ENCODE measurements at places on chromosomes 11 and 22. TPM values are rescaled to one million over a fixed set of nuclear protein-coding genes. Genes with fewer than 3 reads are reported as not detected.

GRCh38 chr22:45742866-45743450 is 71.3 kb downstream of the ATXN10 start:
- DNase-seq = peak; percentile 76

The SLC25A45 gene
- 11.4 TPM for polyA plus RNA-seq

- DNase-seq = no peak
Observed at GRCh38 chr11:38517991-38518390, 1920.0 kb upstream of the RAG2 start.

DNA sequence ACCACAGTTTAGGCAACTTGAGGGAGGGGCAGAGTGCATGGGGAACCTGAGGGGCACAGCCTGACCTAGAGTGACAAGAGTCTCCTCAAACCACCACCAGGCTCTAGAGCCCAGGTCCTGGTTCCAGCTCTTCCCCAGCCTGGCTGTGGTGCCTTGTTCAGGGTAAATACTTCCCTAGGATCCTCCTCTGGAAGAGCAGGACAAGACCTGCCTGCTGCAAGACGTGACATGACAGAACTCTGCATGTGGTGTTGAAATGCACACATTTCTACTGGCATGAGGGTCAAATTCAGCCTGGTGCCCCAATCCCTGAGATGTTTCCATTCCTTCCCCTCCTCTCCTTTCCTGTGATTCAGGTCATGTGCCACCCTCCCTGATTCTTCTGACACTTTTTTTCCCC is 3.3 kb downstream of the SEC14L2 start:
- DNase-seq = no peak

The NCAM1 gene
- 41.5 TPM for polyA plus RNA-seq

DNA sequence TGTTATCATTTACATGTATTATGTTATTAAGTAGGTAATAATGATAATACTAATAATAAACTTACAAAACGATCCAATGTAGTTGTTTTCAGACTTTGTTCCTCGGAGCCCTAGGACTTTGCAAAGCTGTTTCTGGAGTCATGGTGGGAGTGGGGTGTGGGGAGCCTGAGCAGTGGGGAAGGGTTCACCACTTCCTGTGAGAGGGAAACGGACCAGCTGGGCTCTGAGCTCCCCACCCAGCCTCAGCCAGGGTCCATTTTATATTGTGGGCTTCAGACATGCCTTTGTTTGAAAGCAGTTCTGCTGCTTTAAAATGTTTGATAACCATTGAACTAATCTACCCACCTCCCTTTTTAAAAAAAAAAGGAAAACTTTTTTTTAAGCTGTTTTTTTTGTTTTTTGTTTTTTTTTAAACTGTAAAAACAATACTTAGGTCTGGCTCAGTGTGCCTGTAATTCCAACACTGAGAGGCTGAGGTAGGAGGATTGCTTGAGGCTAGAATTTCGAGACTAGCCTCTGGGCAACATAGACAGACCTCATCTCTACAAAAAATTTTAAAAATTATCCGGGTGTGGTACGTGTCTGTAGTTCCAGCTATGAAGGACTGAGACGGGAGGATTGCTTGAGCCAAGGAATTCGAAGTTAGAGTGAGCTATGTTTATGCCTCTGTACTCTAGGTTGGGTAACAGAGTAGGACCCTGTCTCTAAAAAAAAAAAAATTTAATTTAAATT is 7.0 kb downstream of the SERPING1 start:
- DNase-seq = peak; percentile 75

DNA sequence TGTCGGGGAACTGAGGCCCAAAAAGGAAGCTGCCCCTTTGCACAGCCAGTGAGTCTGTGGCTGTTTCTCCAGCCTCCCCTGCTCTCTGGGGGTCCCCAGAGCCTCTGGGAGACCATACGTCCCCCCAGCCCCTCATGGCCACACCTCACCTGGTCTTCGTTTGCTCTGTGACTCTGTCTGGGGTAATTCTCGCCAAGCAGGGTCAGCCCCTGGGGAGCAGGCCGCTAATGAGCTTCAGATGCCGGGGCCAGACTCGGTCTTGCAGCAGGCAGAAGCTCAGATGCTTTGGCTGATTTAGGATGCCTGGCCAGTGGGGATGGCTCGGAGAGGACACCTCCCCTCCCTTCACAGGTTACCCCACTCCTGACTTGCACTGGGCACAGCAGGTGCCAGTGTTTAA is 24.1 kb upstream of the WNT11 start:
- no peak for DNase-seq

GRCh38 chr11:1916132-1916985 is 3.1 kb upstream of the TNNT3 start:
- no peak for DNase-seq

The TESMIN gene
- polyA plus RNA-seq = 10.5 TPM

DNA sequence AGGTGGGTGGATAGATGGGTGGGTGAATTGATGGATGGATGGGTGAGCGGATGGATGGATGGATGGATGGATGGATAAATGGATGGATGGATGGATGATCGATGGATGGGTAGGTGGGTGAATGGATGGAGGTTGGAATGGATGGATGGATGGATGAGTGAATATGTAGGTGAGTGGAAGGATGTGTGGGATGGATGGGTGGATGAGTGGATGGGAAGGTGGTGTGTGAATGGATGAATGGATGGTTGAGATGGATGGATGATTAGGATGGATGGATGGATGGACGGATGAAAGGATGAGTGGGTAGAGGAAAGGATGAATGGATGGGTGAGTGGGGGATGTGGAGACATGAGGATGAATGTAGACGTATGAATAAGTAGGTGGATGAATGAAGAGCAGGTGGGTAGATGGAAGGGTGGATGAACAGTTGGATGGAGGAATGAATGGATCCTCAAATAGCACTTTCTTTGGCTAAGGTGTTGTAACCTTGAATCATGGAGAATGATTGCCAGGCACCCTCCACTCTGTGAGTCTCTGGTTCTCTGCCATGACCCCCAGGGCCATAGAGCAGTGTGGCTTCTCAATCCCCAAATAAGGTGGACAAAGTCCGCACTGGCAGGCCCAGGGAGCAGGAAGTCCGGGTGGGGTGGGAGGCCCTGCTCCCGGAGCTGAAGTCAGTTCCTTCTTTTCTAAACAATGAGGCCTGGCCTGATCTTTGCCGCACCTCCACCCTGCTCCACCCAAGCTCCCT is 36.9 kb downstream of the IGF2 start:
- DNase-seq = no peak

- peak; percentile 66 for DNase-seq
Observed at GRCh38 chr11:38182126-38182866, 1584.3 kb upstream of the RAG2 start.

The OR5B21 gene
- not detected for polyA plus RNA-seq

The MPEG1 gene
- polyA plus RNA-seq = 14.7 TPM

- no peak for DNase-seq
Observed at GRCh38 chr11:17561111-17561415, 14.0 kb downstream of the OTOG start.

DNA sequence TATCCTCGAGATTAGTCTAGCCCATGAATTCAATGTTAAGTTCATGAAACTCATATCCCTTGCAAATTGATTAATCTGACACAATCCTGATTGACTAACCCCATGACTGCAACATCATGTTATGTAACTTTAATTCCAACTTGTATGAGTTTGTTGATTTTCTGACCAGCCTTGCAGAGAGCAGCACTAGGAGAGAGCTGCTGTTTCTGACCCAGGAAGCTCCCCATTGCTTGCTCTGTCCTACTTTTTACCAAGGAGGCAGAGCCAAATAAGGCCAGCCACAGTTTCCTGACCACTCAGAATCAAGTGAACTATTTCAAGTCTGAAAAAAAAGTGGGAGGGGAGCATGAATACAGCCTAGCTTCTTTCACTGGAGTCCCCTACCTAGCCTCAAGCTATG is 13.2 kb downstream of the MPZL3 start:
- no peak for DNase-seq

The DDX10 gene
- polyA plus RNA-seq = 29.6 TPM

GRCh38 chr11:56950510-56950909 is 38.2 kb upstream of the OR5AK2 start:
- no peak for DNase-seq

The DERL3 gene
- polyA plus RNA-seq = 3.9 TPM

The BMAL1 gene
- polyA plus RNA-seq = 11.3 TPM

DNA sequence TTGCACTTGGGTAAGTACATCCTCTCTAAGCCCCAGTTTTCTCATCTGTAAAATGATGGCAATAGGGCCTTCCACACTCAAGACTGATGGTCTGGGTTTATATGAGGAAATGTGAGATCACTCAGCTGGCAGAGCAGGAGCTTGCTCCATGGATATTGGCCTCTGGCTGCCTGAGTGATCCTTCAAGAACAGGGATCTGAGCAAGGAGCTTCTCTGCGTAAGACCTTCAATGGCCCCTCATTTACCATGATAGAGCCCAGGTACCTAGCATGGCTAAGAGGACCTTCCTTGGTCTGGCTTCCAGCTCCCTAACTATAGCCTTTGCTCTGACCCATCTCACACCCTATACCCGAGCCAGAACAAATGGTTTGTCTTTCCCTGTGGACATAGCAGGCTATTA is 5.5 kb downstream of the ROBO4 start:
- DNase-seq = no peak

- DNase-seq = no peak
Observed at GRCh38 chr11:88484873-88485621, 147.5 kb upstream of the CTSC start.

The AGBL2 gene
- polyA plus RNA-seq = 11.3 TPM

GRCh38 chr11:92766698-92767097 is 202.8 kb upstream of the MTNR1B start:
- no peak for DNase-seq

DNA sequence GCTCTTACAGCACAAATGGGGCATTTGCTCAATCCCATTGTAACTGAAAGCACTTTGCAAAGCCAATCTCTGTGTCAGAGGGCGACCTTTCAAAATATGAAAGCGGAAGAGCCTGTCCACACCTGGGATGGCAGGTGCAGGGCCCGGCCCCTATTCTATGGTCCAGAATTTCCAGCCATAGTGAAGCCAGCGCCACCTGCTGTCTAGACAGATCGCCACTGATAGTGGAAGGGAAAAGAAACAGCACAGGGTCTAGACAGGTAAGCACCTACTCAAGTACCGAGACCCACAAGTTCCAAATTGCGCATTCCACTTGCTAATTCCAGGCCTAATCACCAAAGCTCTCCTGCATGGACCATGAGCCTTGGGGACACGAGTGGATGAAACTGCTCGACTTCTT is 141.4 kb downstream of the NTM start:
- DNase-seq = no peak

The ALDH3B2 gene
- polyA plus RNA-seq = 1.1 TPM

GRCh38 chr11:123052901-123053721 is 8.8 kb downstream of the HSPA8 start:
- no peak for DNase-seq

Data from right lung (tissue), 10 donors.